T-helper 9 cell (primary cell): ENCODE measurements at places on chromosomes 5 and 9.

DNA sequence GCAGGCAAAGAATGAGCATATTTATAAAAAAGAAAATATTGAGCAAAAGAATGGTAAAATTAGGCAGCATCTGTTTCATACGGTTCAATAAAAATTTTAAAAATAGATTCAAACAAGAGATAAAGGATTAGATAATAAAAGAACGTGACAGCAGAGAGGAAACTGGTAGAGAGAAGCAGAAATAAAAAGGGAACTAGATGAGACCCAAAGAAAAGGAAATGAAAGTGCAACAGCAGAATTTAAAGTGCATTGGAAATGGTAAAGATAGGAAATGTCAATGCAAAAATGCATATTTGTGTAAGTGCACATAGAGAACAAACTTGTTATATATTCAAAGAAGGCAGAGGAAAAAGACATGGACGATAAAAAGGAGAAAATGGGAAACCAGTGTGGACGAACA lies 70.2 kb downstream of the SUSD1 start:
- DNase-seq, result no peak

DNA sequence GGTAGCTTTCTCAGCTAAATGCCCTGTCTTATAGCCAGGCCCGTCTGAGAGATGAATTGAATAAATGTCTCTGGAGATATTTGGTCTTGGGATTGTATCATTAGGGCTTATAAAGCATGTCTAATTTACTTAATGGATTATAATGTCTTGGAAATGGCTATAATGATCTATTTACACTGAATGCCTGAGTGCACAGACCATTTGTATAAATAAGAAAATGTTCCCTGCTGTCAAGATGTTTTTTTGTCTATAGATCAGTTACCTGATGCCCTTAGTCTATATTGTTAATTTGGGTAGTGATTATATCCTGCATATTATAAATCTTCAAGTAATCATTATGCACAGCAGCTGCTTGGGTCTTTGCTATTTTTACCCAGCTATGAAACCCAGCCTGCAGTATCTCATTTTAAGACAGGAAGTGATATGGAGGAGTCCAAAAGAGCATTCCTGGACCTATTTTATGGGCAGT lies 112.9 kb upstream of the ACTBL2 start:
- no peak for DNase-seq

DNA sequence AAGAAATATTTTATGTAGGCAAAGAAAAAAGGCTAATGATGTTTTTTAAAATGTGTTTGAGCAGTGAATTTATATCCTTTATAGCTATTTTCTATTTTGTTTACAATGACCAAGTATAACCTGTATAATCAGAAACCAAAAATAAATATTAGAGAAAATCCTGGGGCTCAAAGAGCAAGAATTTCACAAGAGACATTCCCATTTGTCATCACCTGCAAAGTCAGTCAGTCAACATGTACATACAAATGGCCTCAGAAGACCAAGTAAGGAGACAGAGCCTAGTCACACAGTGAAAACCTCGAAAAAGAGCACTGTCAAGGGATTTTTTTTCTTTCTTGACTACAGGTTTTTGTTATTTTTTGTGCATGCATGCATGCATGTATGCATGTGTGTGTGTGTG lies 231.4 kb downstream of the GLIS3 start:
- DNase-seq, result no peak

DNA sequence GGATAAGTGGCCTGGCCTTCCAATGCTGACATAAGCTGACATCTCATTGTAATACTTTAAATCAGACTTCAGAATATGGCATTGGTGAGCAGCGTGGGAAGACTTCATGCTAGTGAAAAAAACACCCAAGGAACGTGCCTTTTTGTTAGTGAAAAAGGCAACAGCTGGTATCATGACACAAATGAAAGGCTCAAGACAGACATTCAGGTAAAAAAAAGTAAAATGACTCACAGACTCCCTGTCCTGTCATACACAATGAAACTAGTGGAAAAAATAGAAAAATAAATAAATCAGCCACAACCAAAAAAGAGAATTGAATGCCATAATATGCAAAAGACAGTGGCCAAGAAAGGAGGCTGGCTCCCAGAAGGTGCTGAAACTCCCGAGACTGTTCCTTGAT lies 24.4 kb upstream of the PPP1R2B start:
- no peak for DNase-seq

- no peak for DNase-seq
These were observed 19.9 kb downstream of the SEMA4D start for GRCh38 chr9:89477811-89478630.

DNA sequence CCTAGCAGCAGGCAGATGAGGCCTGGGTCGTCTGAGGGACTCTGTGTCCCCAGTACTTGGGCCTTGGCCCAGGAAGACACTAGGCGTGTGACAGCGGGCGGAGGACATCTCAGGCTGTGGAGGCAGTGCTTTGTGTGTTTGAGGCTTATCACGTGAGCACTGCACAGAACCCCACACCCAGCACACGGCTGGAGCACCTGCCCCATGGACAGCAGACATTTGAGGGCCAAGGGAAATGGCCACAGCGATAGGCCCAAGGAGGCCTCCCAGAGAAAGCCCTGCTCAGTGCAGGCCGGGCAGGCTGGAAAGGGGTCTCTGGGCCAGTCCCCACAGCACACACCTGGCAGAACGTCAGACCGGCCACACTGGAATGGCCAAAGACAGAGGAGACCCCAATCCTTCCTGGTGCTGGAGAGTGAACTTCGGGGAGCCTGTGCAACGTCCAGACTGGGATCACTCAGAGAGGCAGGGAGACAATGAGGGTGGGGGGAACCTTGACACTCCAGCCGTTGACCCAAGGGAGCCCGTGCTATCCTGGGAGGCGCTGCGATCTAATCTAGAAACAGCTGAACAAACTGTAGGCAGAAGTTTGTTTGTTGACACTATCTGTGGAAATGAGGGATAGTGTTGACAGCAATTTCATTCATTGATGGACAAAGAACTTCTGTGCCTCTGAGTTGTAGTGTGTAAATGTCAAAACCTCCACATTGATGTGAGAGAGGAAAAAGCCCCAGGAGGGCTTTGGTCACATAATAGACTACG lies 19.6 kb upstream of the FLT4 start:
- DNase-seq, result no peak

GRCh38 chr9:89935115-89935514 lies 330.3 kb downstream of the GADD45G start:
- no peak for DNase-seq

DNA sequence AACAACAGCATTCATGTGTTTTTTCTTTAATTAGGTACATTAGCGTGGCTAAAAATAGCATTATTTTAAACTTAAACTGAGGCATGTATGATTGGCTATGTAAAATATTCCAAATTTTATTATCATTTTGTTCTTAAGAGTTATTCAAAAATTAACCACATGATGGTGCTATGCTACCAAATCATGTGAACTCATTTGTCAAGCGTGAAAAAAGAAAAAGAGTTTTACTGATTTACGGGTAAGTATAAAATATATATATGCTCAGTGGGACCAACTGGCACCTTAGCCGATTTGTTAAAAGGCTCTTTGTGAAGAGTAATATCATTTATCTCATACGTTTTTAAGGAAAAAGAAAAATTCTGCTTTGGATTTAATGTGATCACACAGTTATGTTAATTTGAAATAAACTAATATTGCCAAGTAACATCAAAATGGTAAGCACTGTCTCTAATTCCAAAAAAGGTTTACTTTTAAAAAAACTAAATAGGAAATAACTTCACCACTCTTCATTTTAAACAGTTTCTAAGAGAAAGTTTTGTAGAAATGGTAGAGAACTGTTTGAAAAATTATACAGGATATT lies 1042.3 kb downstream of the CDH12 start:
- DNase-seq, result no peak

DNA sequence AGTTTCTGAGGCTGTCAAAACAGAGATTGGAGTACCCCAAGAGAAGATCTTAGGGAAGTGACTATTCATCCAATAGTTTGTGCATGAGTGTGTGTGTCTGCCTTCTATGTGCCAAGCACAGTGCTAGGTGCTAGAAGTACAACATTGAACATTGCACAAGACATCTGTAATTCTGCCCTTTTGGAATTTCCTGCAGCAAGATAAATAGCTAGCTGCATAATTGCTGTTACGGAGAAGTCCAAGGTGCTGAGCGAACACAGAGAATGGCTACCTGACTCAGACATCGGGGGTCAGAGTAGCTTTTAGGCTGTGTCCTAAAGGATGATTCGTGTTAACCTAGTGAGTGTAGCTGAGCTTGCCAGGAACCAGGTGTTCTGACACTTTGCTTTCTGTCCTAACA lies 44.8 kb downstream of the PAPPA start:
- DNase-seq, result no peak

GRCh38 chr5:131005963-131006684 lies 158.9 kb downstream of the HINT1 start:
- DNase-seq, result no peak

- no peak for DNase-seq
These were observed 18.1 kb downstream of the PRRC2B start for GRCh38 chr9:131411719-131412681.

GRCh38 chr9:114559830-114560513 lies 27.6 kb upstream of the ATP6V1G1 start:
- no peak for DNase-seq

DNA sequence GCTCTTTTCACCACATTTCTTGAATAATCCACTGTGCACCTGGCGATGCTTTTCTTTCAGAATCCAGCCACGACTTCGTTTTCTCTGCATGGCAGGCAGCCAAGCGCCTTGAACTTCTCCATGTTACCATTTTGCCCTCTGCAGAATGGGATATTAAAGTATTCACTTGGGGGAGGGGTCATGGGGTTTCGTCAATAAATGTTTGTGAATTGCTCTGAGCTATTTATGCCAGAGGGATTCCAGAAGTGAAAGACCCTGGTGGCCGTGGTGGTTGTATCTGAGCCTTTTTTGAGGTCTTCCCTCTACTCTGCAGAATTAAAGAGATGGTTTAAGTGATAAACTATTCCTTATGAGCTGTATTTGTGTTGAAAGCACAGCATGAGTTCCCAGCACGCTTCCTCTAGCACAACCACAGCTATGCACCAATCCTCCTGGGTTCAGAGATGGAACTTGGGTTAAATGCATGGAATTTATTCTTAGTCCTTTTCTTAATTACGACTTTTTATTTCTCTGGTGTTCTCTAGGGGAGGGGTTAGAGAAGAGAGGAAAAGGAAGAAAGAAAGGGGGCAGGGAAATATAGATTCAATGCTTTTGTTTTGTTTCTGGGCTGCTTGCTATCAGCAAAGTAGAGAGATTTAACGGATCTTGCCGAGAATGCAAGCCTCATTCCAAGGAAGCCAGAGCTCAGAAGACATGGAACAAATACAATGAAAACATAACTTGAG lies 478.2 kb upstream of the TNC start:
- no peak for DNase-seq

DNA sequence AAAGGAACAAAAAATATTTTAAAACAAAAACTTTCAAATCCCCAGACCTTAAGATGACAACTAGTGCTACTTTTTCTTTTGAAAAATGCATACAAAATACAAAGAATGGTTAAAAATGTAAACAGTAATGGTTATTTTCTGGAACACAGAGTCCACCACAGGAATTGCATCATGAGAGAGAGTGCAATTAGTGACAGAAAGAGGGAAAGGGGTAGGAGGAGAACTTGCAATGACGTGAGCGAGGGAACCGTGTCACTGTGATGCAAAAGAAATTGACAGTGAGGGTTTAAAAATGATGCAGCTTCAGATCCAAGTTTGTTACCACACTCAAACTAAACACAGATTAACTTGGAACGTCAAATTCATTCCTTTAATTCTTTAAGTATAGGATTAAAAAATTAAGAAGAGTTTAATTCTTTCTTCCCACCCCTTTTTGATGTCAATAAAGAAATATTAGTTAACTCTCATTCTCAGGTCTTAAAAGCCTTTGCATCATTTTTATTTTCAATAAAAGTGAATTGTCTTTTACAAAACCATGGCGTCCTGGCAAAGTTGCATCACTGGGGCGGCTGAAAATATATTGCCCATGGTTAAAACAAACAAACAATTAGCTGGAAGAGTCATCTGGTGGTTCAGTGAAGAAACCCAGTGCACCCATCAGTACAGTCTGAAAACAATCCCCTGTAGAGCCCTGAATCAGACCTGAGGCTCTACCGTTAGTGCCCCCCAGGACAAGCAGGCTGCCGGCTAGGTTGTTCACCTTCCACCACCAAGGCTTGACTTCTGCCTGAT lies 39.5 kb downstream of the MACROH2A1 start:
- no peak for DNase-seq

GRCh38 chr9:127130661-127131538 lies 8.5 kb upstream of the ANGPTL2 start:
- no peak for DNase-seq

- DNase-seq, result no peak
These were observed 50.5 kb downstream of the CTNND2 start for GRCh38 chr5:11853796-11854195.

- no peak for DNase-seq
These were observed 132.4 kb downstream of the DAB2IP start for GRCh38 chr9:121783521-121784507.

- DNase-seq, result peak; percentile 16
These were observed 64.6 kb downstream of the ABCA1 start for GRCh38 chr9:104863180-104863883.

- no peak for DNase-seq
These were observed 48.7 kb upstream of the CTSL start for GRCh38 chr9:87676976-87677775.

DNA sequence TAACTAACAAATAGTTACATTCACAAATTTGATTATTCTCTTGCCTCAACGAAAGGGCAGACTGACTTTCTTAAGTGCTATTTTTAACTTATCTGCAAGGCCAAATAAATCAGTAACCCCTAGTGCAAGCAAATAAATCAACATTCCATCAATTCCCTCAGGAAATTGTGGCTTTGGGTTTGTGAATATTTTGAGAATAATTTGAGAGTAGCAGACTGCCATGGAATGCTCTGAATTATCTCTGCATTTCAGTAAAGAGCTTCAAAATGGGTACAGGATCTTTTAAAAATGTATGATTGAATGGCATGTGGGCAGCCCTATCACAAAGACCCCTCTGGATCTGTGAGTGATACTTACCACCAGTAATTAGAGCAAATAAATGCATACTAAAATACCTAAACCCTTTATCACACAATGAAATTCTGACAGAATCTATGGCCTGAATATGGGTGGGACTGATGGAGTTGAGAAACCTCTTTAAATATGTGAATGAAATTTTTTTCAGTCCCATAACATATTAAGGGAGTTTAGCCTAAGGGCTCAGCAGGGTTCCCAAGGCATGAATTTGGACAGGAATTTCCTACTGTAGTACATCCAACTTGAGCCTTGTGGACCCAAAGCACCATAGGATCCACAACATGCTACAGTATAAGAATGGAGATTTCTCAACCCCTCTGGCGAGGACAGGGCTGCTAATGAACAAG lies 92.5 kb upstream of the ITGA2 start:
- DNase-seq, result no peak
